Hematopoietic multipotent progenitor cell treated with erythropoietin and hydrocortisone succinate and interleukin-3 and kit ligand, for 17 days (in vitro differentiated cells): ENCODE measurements at places on chromosomes 5 and 9.

GRCh38 chr5:9536717-9537116 is 9.2 kb downstream of the SEMA5A start:
- DNase-seq, result no peak

GRCh38 chr9:95874989-95875304 is 544 bp upstream of the ERCC6L2 start:
- peak; percentile 41 for DNase-seq

DNA sequence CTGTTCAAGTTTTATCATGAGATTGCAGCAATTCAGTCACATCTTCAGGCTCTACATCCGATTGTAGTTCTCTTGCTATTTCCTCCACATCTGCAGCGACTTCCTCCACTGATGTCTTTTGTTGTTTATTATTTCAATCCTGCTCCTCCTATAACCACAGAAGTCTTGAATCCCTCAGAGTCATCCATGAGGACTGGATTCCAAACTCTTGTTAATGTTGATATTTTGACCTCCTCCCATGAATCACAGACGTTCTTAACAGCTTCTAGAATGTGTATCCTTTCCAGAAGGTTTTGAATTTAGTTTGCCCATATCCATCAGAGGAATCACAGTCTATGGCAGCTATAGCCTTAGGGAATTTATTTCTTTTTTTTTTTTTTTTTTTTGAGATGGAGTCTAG is 3.6 kb downstream of the FBXO38 start:
- no peak for DNase-seq

- peak; percentile 19 for DNase-seq
Observed at GRCh38 chr5:95725937-95726810, 5.0 kb upstream of the RHOBTB3 start.

- no peak for DNase-seq
Observed at GRCh38 chr9:116812231-116813030, 125.3 kb downstream of the TRIM32 start.

DNA sequence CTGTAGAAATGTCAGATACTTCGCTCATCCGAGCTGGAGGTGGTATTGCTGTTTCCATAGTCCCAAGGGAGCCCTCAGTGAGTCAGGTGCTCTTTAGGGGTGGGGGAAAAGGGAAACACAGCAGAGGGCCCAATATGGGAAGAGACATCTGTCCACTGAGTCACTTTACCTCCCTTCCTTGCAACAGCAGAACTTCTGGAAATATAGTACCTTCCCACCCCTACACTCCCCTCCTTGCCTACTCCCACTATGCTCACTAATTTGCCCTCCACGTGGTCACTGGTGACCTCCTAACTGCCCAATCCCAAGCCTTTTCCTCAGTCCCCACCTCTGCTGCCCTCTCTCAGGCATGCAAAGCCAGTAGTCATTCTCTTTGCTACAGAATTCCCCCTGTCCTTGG is 1.9 kb downstream of the HK3 start:
- no peak for DNase-seq

DNA sequence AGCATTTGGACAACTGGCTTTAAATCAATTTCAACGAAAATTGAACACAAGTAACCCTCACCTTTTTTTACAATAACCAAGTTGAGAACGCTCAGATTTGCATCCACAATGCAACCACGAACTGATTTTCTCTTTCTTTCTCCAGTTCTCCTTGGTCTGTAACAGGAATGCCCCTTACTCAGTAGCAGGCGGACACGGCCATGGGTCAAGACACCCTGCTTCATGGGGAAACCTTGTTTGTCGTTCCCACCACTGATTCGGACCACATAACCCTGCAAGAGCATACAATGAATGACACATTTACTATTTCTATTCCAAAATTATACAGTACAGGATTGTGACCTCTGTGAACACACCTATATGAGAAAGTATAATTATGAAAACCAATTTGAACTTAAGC is 1.4 kb downstream of the RPS6 start:
- DNase-seq, result no peak

GRCh38 chr5:147393874-147394672 is 115.8 kb downstream of the DPYSL3 start:
- DNase-seq, result no peak

DNA sequence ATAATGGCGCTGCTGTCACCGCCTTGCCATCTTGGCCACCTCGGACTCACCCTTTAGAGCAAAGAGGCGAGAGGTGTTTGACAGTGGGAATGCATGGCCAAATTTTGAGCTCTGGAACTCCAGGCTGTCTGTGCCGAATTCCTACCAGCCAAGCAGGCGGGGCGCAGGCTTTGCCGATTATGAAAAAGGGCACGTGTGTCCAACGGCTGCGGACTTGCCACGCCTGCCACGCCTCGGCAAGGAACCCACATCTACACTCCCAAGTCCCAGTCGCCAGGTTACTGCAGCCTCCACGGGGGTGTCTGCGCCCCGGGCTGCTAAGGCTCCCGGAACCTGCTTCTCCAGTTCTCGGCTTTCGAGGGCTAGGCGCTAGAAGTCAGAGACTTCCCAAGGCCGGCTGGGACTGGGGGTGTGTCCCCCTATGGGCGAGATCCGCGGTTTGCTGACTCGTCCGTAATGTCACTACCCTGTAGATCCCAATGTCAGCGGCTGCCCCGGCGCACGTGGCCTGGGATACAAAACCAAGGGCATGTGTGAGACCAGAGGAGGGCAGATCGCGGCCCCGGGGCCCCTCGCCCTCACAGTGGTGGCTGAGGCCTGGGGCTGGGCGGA is 2.8 kb downstream of the NPR3 start:
- no peak for DNase-seq

GRCh38 chr9:37392272-37392671 is 30.2 kb upstream of the GRHPR start:
- DNase-seq, result no peak

GRCh38 chr5:181245427-181246275 is 1.9 kb upstream of the RACK1 start:
- no peak for DNase-seq

GRCh38 chr5:66891184-66891925 is 295.2 kb downstream of the MAST4 start:
- DNase-seq, result no peak

DNA sequence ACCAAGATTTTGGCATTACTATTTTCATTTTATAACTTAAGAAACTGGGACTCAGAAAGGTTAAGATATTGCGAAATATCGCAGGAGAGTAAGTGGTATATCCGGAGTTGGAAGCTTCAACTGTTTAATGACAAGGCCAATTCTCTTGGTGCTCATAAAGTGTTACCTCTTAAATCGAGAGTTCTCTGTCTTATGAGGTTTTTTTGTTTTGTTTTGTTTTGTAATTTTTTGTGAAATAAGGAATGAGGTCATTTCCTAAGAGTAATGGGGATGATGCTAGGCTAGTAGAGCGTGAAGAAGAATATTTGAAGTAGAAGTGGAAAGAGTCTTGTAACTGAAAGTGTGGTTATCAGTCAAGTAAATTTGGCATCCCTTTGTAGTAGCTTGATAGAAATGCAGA is 183.2 kb upstream of the DAB2 start:
- DNase-seq, result no peak

GRCh38 chr5:96851312-96852062 is 24.8 kb upstream of the ERAP2 start:
- DNase-seq, result no peak

DNA sequence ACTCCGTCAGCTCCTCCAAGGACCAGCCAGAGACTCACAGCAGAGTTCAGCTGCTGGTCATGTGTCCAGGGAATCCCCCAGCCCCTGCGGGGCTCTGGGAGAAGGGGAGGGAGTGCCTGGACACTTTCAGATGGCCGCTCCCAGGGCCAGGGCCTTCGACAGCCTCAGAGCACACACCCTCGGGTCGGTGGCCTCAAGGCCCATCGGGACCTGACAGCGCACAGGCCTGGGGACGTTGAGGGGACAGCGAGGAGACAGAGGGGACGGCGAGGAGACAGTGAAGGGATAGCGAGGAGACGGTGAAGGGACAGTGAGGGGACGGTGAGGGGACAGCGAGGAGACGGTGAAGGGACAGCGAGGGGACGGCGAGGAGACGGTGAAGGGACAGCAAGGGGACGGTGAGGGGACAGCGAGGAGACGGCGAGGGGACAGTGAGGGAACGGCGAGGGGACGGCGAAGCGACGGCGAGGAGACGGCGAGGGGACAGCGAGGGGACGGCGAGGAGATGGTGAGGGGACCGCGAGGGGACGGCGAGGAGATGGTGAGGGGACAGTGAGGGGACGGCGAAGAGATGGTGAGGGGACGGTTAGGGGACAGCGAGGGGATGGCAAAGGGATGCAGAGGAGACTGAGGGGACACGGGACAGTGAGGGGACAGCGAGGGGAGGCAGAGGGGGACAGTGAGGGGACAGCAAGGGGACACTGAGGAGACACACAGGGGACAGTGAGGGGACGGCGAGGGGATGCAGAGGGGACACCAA is 47.3 kb downstream of the SLC12A7 start:
- DNase-seq, result no peak

GRCh38 chr5:121581588-121581987 is 270.1 kb upstream of the FTMT start:
- DNase-seq, result no peak

- DNase-seq, result no peak
Observed at GRCh38 chr5:95708876-95709275, 22.3 kb upstream of the RHOBTB3 start.

DNA sequence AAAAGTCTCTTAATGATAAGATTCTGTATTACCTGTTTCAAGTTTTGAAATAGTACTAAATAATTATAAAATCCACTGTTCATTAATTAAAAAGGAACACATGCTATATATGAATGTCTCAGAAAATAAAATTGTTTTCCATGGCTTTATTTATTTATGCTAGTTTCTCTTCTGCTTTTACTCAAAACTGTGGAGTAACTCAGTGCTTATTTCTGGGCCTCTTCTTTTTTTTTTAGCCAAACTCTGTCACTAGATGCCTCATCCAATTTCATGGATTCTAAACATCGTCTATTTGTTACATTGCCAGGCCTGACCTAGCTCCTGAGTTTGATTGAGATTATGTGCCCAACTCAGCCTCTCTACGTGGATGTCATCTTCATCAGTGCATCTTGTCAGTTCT is 1509.7 kb downstream of the MAT2B start:
- DNase-seq, result no peak

GRCh38 chr5:138946241-138946623 is 71.1 kb upstream of the LRRTM2 start:
- no peak for DNase-seq

DNA sequence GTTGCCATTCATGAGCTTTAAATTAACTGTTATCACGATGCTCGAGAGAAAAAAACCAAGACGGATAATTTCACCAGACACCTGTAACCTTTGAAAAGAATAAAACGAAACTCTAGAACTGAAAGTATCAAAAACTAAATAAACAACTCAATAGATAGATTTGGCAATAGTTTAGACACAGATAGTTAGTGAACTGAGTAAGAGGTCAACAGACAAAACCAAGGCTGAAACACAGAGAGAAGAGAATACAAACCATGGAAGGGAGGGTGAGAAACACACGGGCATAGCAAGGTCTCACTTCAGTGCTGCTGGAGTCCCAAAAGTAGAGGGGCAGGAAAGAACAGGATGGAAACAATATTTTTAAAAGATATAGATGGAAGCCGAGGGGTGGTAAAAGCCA is 3.3 kb upstream of the OR2V1 start:
- no peak for DNase-seq

- no peak for DNase-seq
Observed at GRCh38 chr5:155027993-155028629, 14.6 kb downstream of the KIF4B start.

DNA sequence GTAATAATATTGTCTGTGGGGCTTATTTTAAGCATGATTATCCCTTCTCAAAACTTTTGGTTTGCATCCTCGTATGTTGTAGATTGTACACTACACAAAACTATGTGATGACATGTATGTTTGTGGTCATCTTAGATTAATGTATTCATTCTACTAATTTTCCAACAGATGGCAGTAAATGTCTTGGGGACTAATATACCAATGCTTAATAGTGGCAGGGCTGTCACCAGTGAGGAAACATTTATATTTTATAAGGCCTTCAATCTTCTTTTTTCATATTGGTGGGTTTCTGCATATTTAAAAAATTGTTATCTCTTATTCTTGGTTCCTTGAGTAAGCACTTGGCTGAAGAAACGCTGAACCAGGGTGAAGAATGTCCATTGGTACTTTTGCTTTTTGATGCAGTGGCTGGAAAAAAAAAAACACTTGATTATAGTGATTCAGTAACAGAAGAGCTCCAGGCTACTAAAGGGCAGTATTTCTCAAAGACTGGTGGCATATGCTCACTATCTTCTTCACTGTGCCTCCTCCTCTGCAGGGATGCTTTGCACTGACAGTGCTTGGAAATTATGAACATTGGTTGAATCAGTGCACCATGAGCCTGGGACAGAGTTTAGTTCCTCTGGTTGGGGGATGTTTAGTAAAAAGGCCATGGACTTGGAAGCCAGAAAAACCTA is 530.3 kb downstream of the RASEF start:
- DNase-seq, result no peak

GRCh38 chr9:129609486-129610212 is 11.3 kb downstream of the C9orf50 start:
- no peak for DNase-seq

GRCh38 chr9:20552874-20553557 is 69.3 kb downstream of the MLLT3 start:
- DNase-seq, result no peak

DNA sequence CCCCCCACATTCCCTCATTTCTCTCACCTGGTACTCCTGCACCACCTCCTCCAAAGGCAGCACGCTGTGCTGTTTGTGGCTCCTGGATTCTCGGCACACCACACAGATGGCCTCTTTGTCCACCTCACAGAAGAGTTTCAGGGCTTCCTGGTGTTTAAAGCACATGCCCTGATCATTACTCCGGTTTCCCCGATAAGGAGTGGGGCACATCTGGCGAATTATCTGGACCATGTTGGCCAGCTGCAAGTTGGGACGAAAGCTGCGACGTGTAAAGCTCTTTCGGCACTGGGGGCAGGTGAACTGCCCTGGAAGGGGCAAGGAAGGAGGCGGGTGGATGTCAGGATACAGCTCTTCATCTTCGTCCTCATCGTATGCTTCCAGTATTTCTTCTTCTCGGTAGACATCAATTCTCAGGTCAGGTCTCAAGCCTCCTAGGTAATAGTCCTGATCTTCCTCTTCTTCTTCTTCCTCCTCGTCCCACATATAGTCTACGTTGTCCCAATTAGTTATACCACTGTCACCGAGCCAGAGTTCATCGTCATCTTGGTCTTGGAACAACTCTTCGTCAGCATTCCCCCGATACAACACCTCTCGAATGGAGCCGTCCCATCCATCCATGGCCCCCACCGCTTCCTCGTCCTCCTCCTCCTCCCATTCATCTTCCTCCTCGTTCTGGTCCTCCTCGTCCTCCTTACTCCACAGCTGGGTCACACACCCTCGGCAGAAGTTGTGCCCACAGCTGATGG is 796 bp downstream of the TRIM52 start:
- peak; percentile 47 for DNase-seq

GRCh38 chr5:54894957-54895815 is 90.2 kb downstream of the ESM1 start:
- DNase-seq, result no peak

DNA sequence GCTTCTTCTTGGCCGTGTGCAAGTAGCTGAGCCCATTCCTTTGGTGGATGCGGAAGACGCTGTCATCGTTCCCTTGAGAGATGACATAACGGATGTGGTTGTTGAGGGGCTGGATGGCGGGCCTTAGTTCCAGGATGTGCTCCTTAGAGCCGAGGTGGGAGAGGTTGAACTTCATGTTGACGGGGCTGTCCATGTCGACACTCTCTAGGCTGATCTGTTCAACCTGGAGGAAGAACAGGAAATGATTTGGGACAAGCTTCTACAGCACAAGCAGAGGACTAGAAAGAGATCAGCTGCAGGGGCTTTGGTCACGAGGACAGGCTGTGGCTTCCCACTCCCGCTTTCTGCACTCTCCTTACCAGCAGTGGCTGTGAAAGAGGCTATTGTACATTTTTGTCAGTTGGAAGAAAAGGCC is 176.0 kb downstream of the SLC12A2 start:
- no peak for DNase-seq
